ENCODE measurements at places on chromosomes 13 and 19.

DNA sequence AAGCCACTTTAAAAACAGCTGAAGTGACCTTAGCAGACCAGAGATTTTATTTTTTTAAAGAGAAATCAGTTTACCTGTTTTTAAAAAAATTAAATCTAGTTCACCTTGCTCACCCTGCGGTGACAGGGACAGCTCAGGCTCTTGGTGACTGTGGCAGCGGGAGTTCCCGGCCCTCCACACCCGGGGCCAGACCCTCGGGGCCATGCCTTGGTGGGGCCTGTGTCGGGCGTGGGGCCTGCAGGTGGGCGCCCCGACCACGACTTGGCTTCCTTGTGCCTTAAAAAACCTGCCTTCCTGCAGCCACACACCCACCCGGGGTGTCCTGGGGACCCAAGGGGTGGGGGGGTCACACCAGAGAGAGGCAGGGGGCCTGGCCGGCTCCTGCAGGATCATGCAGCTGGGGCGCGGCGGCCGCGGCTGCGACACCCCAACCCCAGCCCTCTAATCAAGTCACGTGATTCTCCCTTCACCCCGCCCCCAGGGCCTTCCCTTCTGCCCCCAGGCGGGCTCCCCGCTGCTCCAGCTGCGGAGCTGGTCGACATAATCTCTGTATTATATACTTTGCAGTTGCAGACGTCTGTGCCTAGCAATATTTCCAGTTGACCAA, 10.8 kb downstream of the PLPPR3 start:
- DNase-seq = no peak

- no peak for DNase-seq
These were observed 39.3 kb downstream of the GGACT start for GRCh38 chr13:100549316-100549715.

GRCh38 chr13:92843549-92843948, 383.1 kb upstream of the GPC6 start:
- no peak for DNase-seq

DNA sequence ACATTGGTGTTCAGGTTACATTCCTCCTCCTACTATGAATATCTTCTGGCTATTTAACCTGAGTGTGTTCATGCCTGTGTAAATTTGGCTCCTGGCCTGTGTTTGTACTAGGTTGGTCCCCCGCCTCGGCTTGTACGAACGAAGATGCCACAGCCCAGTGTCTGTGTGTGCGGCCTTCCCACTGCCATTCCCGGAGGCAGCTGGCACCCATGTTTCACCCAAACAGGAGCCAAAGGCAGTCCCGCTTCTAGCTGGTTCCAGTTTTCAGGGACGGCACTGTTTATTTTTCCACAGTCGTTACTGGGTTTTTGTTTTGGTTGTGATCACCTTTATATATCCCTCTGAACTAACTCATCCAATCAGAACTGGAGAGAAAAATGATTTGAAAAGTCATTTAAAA, 102.5 kb upstream of the ZNF536 start:
- no peak for DNase-seq

DNA sequence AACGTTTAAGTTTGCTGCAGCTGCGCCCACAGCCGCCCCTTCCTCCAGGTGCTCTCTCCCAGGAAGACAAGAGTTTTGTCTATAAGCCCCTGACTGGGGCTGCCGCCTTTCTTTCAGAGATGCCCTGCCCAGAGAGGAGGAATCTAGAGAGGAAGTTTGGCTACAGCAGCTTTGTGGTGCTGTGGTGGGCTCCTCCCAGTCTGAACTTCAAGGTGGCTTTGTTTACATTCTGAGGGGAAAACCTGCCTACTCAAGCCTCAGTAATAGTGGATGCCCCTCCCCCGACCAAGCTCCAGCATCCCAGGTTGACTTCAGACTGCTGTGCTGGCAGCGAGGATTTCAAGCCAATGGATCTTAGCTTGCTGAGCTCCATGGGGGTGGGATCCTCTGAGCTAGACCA, 6.4 kb upstream of the ERICH6B start:
- no peak for DNase-seq

GRCh38 chr13:51001335-51001734, 91.7 kb downstream of the RNASEH2B start:
- DNase-seq = no peak

- no peak for DNase-seq
These were observed 588.5 kb downstream of the DACH1 start for GRCh38 chr13:71278512-71278911.

DNA sequence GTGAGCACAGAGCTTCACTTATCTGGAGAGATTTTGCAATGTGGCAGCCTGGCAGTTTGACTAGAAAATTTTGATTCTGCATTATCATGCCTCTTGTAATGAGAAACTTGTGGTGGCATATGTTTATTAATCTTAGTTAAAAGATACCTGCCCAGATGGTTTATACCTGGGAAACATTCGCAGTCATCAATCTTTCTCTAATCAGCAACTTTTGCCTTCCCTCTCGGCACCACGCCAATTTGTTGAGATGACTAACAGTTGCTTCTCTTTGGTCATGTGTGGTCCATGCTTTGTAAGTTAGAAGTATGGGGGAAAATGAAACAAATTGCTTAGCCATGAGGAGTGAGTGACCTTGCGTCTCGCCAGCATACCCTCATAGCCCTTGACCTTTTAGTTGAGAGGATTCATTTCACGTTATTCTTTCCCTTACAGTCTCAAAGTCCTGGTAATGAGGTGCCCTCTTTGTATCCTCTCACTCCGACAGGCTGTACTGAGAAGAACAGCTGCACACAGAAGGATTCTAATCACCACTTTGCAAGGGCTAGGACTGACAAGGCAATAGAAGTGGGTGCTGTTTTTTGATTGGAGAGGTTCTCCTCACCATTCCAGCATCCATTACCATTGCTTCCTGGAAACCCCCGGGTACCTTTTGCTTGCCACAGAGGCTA, 201.4 kb downstream of the OXGR1 start:
- DNase-seq = no peak

GRCh38 chr13:30158774-30159445, 148.4 kb downstream of the KATNAL1 start:
- DNase-seq = peak; percentile 44

DNA sequence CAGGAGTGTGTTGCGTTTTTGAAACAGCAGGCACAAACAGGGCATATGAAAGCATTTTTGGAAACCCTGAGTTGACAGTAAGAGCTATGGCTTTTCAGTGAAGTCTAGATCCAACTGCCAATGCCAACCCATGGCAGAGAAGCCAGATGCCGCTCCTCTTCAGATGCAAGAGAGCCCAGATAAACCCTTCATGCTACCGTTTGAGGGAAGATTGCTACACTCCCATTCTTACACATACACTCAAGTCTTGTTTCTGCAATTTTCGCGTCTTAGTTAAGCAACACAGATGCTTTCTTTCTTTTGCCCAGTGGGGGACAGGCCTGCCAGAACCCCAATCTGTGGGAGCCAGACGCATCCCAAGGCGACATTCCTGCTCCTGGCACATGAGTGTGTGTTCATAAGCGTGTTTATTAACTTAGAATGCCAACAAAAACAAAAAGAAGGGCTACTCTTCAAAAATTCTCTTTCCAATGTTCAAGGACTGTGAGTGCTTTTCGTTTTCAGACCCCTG, 10.4 kb downstream of the BORCS8 start:
- DNase-seq = no peak

DNA sequence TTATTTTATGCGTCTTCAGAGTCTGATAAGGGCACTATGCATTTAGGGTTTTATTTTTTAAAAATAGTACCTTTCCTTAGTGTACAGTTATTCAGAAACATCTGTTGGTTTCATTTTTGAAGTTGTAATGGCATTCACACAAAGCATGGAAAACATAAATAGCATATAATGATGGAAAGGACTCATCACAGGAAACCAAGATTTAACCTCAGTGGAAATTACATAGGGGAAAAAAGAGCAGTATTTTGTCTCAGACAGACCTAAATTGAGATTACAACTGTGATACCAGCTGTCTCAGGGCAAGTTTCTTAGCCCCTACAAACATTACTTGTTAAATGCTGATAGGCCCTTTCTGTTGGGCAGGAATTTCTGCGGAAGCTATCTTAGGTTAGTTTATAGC, 57.2 kb downstream of the NHLRC3 start:
- DNase-seq = no peak

DNA sequence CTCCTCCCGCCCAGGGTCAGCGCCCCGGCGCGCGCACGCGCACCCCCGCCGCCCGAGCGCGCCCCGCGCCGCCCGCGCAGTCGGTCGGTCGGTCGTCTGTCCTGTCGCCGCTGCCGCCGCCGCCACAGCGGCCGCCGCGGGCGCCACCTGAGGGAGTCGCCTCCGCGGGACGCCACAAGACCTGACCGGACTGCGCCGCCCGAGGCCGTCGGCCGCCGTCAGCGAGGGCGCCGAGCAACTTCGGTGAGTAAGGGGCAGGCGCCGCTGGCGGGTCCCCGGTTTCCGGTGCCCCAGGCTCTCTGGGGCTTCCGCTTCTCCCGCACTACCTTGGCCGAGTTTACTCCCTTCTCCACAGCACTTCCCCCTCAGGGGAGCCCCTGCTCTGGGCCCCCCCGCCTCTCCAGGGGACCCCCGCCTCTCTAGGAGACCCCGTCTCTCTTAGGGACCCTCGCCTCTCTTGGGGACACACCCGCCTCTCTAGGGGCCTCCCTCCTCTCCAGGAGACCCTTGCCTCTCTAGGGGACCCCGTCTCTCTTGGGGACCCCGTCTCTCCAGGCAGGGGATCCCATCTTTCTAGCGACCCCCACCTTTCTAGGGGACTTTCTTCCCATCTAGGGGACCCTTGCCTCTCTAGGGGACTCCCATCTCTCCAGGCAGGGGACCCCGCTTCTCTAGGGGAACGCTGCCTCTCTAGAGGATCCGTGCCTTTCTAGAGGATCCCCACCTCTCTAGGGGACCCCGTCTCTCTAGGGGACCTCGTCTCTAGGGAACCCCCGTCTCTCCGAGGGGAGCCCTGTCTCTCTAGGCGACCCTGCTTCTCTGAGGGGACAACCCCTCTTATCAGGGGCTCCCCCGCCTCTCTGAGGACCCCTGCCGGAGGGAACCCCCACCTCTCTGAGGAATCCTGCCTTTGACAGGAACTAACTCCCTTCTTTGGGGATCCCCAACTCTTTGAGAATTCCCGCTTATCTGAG, 19.3 kb upstream of the GATAD2A start:
- DNase-seq = peak; percentile 77

DNA sequence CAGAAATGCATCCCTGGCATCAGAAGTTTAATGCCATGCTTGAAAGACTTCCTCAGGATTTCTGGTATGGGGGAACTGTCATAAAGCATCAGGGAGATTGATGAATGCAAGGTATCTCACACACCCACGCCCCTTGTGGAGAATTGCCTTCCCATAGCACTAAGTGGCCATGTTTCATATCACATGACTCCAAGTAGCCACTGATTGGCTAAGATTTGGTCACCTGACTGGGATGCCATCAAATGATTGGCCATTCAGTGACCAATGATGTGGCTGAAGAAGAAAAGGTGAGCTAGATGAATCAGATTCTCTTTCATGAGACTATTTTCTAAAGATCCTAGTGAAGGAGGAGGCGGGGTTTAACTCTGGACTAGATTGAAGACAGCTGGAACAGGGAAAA, 7.3 kb downstream of the KLK8 start:
- DNase-seq = no peak

DNA sequence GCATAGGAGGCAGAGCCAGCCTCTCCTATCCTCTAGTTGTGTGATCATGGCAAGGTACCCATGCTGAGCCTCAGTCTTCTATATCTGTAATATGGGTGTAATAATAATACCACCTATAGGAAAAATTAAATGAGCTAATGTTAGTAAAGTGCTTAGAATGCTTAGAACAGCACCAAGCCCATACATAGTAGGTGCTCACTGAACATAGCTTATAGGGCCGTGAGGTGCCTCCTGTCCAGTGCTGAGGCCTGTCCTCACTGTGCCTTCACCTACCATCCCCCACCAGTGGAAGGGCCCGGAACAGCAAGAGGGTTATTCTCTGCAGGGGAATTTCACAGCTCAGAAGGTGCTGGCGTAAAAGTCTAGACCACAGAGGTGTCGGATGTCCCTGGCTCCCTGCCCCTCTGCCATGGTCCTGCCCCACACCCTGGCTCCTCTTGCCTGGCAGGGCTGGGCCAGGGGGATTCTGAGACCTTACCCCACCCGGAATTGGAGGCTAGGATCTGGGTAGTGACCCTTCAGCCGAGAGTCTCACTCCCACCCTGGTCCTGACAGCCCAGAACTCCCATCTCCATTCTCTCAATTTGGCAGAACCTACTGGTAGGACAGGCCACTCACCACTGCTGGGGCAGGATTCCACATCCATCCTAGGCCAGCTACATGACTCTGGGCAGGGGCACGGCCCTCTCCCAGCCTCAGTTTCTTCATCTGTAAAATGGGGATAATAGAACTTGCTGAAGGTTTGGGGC, 2.2 kb upstream of the SCN1B start:
- no peak for DNase-seq

DNA sequence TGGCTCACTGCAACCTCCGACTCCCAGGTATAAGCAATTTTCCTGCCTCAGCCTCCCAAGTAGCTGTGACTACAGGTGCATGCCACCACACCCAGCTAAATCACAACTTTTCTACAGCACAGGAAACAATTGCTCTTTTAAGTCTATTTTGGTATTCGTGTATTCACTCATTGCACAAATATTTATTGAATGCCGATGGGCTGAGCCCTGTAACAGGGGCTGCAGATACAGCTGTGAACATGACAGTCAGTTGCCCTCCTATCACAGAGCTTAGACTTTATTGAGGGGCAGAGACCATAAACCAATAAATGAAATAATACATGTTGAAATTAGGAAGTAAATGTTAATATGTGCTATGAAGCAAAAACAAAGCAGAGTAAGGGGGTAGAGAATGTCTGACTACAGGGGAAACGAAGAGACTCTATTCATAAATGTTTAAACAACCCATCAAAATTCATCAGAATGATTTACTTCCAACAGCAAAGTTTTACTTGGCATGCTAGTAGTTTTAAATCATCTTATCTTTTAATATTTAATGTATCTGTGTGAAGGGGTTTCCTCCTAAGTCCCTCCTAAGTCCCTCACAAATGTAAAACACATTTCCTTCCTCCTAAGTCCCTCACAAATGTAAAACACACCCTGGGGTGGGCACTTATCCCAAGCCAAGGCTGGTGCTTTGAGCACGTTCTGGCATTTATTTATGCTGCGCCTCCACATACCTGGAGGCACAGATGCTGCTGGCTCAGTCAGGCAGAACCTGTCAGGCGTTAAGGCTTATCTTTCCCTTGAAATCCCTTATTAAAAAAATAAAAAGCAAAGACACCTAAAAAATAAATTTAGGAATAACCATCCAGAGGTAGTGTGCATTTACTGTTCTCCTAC, 140.8 kb downstream of the MIPEP start:
- no peak for DNase-seq

DNA sequence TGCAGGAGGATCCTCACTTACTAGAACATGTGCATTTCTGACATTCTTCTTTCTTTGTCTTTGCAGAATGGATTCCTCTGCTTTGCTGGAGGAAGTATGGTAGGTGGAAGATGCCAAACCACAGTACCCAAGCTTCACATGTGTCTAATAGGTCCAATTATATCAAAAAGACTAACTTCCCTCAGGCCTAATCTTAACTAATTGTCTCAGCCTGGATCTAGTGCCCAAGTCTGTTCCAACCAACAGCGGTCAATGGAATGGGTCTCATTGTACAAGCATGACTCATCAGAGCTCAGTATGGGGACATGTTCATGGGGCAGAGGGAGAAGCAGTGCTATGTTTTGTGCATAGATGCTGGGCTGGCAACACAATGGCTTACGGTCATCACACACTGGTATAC, 81.6 kb upstream of the CSNK1A1L start:
- no peak for DNase-seq

- no peak for DNase-seq
These were observed 11.7 kb downstream of the CEACAM4 start for GRCh38 chr19:41615207-41615606.

- peak; percentile 84 for DNase-seq
These were observed 4.0 kb upstream of the GRIN3B start for GRCh38 chr19:996051-996838.

Data from activated CD4-positive, alpha-beta T cell treated with anti-CD3 and anti-CD28 coated beads for 36 hours (primary cell).